ENCODE measurements at places on chromosomes 7 and 10.

DNA sequence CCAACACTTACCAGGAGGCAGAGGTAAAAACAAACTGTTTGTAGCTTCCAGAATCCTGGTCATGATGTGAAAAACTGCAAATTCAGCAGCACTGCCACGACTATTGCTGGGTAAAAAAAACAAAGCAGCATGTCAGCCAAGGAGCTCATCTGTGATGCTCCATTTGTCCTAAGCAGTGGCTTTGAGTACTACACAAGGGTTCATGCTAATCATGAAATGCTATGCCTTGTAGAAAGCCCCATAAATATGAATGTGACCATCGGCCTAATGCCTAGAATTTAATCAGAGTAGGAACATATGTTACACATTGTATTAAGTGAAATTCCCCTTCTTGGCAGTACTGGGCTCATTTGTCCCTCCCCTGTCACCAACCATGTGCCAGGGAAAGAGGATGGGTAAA lies 95.4 kb downstream of the GSAP start:
- DNase-seq = no peak

GRCh38 chr10:42755028-42755451 lies 27.6 kb upstream of the BMS1 start:
- DNase-seq = no peak

DNA sequence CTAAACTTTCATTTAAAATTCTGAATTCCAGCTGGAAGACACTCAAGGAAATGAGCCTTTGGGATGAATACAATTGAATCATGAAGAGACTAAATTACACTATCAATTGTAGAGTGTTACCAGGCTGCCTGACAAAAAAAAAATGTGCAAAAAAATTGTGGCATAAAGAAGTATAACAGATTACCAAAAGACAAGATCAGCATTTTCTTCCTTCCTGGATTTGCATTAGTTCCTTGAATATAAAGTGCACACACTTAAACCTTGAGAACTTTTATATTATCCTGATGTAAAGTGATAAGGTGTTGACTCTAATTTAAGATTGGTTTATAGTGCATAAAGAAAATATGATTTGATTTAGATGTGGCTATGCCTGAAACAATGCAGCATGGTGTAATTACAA lies 412.7 kb upstream of the KLF6 start:
- DNase-seq = no peak

GRCh38 chr10:62805231-62806099 lies 945 bp downstream of the ADO start:
- no peak for DNase-seq

GRCh38 chr7:128783143-128783861 lies 7.7 kb upstream of the OPN1SW start:
- no peak for DNase-seq

DNA sequence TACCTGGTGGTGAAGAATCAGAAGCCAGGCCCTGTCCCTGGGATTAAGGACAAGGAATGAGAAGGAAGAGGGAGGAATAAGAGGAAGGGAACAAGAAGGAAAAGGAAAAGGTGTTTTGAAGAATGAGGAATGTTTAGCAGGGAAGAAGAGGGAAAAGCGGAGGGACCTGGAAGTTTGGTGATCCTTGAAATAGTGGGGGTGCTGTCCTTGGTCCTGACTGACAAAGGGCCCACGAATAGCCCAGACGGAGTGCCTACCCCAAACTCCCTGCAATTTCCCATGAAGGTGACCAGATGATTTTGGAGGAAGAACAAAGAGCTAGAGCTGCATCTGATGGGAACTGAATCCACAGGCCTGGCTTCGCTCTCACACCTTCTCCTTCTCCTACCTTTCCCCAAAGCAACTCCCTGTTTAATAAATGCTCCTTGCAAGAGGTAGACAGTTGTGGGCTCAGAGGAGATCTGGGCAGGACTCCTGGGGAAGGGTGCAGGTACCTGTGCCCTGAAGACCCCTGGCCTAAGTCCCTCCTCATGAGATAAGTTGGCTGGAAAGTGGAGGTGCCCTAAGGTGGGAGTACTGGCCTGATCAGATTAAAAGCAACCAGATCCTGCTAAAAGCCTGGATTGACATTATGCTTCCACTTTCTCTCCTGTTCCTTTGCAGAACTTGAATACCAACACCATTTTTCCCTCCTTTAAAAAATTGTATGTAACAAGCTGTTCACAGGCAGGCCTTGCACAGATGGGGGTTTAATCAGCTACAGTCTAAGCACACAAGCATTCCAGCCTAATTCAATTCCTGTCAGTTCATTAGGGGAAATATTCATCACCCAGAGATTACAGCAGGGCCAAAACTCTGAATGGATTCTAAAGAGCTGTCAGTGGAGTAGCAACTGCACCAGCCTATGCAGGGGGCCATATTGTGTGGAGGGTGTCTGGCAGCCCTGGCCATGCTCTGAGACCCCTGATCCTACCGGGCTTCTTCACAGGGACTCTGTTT lies 19.4 kb downstream of the KAZALD1 start:
- no peak for DNase-seq

DNA sequence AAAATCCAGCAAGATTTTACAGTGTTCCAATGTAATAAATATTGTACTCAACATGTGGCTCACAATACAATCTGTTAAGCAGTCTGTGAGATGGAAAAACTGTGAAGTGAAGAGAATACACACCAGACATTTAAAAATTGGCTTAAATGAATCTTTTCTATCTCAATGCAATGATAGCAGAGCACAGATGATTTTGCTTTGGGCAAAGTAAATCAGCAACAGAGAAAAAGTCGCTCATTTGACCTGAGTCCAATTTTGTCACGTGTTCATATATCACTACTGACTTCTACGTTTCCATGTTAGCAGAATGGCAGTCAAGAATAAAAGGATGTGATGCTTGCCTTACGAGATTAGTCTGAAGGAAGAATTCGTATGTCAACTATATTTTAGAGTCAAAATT lies 506.7 kb downstream of the POM121L12 start:
- no peak for DNase-seq

GRCh38 chr10:31253237-31253636 lies 65.8 kb upstream of the ZEB1 start:
- no peak for DNase-seq

- DNase-seq = no peak
Measured at GRCh38 chr10:117594722-117595121, 52.2 kb downstream of the EMX2 start.
